ENCODE measurements at places on chromosomes 2 and 18.

DNA sequence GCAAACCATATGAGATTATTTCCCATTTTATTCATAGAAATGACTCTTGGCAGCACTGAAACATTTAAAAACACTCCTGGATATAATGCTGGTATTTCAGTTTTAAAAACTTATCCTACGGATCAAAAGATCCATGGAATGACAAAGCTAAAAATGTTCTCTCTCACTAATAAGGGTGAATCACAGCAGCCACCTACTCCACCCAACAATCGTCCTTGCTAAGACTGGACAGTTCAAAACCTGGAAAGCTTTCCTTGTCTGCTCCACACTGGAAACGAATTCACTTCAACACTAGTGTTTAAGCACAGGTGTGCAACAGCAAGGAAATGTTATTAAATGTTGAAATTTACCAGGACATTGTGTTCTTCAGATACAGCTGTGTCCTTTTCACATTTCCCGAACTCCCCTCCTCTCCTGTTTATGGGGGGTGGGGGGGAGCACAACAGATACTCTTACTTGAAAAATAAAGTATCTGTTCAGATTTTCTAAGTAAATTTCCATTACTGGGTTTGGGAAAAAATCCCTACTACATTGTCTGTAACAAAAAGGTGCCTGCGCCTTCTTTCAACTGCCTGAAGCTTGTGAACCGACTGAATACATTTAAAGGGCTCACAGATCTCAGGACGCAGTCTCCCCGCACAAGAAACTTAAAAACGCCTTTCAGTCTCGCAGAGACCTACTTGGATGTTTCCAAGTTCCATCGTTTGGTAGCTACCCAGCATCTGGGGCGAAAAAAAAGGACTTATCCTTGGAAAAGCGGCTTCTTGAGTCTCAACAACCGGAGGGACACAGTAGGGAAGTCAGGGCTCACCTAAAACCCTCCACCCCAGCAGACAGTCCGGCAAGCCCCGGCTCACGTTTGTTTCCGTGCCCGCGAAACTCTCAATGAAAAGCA lies 1.3 kb downstream of the YWHAQ start:
- DNase-seq: no peak

GRCh38 chr2:19114754-19115231 lies 243.6 kb downstream of the OSR1 start:
- DNase-seq: no peak

DNA sequence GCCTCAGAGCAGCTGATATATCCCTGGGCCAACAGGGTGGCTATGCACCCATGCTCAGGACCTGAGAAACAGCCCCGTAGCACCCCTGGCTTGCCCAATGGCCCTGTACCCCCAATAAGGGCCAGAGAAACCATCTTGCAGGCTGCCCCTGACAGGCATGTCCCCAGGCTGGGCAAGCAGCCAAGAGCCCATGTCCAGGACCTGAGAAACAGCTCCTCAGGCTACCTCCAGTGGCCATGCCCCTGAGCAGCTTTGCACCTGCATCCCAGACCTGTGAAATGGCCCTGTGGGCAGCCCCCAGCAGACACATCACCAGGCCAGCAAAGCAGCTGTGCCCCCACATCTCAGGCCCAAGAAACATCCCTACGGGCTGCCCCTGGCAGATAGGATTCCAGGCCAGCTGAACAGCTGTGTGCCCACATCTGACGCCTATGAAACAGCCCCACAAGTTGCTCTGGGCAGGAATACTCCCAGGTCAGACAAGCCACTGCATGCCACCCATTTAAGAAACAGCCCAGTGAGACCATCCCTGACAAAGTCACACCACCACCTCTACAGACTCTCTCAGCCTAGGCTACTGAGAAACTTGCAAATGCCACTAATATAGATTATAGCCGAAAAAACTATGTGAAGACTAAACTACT lies 84.1 kb downstream of the TMEM237 start:
- DNase-seq: no peak

- DNase-seq: no peak
Observed at GRCh38 chr2:236973343-236973980, 112.2 kb upstream of the COPS8 start.

DNA sequence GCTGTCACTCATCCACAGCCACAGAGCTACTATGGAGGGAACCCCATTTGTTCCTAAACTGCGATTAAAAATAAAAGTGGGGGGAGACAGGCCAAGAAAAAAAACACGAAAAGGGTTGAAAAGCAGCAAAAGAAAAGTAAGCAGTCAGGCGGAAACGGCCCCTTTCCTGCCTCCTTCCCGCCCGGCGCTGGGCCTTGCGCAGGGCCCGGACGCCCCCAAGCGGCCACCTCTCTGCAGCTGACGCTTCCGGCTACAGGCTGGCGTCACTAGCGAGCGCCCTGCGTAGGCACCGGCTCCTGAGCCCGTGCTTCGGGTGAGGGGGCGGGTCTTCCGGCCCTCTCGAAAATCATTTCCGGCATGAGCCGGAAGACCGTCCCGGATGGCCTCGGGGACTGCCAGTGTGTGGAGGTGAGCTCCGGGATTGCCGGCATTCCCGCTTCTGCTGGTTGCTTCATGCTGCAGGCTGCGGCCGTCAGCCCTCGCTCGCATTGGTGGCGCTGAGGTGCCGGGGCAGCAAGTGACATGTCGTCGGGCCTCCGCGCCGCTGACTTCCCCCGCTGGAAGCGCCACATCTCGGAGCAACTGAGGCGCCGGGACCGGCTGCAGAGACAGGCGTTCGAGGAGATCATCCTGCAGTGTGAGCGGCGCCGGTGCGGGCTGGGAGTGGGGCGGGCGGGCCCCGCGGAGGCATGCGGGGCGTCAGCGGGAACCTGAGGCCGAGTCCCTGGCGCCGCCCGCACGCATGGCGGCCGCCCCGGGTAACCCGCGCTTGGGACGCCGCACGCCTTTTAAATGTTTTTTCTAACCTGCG lies at the start of gene ATG16L1:
Gene ATG16L1, plus strand, starts transcription at position 368 of the 811 bp plus-strand sequence. Its CDS starts 155 bp downstream, at position 523.
- DNase-seq: peak; percentile 92

DNA sequence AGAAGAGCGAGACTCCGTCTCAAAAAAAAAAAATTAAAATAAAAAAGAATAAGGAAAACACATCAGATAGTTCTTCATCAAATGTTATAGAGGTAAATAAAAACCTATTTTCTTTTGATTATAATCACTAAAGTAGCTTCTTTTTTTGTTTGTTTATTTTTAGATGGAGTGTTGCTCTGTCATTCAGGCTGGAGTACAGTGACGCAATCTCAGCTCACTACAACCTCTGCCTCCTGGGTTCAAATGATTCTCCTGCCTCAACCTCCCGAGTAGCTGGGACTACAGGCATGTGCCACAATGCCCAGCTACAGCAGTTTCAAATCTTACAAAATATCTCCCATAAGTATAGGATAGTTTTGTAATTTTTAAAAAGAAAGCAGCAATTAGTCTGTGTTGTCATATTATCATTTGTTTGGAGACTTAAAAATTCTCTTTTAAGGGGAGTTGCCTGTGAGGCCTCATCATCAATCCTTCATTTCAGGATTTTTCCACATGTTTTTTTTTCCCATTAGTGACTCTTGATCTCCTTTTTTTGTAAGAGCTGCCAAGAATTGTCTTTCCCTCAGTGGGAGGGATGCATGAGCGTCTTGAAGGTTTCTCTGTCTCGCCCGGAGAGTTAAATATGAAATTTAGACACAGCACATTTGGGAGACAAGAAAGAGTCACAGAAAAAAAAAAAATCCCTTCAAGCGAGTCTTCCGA lies 275.9 kb downstream of the CDCA7 start:
- DNase-seq: no peak

DNA sequence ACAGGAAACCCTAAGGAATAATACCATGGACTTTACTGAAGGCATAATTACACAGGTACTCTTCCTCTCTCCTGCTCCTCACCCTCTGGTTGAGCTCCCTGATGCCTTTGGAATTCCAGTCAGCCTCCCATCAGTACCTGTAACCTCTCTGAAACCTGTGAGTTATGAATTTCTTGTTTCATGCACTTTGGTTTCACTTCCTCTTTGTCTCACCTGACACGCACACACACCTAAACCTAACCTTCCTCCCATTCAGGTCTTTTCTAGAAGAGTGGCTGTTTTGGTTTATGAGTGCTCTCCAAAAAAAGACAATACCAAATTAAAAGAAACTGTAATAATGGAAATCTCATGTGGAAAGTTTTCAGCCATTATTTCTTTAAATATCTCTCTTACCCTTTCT lies 451.3 kb upstream of the VWC2L start:
- DNase-seq: no peak

- DNase-seq: no peak
Observed at GRCh38 chr2:66121946-66122345, 313.0 kb upstream of the MEIS1 start.

- no peak for DNase-seq
Observed at GRCh38 chr2:59463426-59463825, 1090.0 kb downstream of the BCL11A start.

GRCh38 chr2:33033606-33034081 lies 86.9 kb downstream of the LTBP1 start:
- DNase-seq: no peak

DNA sequence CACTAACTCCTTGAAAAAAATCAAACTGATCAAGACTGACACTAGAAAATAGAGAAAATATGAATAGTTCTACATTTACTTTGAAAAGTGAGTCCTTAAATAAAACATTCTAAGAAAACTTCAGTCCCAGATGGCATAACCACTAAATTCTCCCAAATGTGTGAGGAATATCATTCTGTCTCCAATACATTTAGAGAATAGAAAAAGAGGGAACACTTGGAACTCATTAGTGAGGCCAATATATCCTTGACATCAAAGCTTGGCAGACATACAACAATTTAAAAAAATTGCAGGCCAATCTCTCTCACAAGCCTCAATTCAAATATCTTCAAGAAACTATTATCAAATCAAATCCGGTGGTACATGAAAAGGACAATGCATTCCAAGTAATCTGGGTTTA lies 79.3 kb upstream of the TMEM247 start:
- DNase-seq: no peak

DNA sequence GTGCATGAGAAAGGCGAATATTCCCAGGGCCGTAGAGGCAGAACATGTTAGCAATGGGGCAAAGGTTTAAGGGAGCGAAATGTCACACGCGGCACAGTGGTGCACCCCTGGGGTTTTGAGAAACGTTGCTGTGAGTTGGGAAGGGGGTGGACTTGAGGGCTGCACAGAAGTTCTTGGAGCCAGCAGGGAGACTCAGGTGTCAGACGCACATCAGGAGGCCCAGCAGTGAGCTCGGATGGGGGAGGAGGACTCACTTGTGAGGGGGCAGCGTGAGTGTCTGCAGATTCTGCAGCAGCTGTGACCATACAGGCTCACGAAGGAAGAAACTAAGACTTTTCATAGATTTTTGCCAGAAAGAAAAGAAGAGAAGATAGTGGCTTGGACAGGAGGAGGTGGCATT lies 218.2 kb downstream of the SNTG2 start:
- no peak for DNase-seq

DNA sequence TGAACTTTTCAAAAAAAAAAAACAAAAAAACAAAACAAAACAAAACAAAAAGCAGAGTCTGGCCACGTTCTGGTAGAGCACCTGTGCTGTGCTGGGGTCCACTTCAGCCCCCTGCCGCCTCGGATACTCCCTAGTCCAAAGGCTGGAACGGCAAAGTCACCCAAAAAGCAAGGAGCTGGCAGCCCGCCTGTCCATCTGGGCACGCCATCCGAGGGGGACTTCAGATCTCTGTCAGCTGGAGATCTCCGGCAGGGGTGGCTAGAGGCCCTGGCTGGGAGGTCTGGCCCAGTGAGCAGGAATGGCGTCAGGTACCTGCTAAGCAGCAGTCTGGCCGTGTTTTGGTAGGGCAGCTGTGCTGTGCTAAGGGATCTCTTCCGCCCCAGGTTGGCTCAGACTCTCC lies 152.3 kb upstream of the ZNF516 start:
- no peak for DNase-seq

DNA sequence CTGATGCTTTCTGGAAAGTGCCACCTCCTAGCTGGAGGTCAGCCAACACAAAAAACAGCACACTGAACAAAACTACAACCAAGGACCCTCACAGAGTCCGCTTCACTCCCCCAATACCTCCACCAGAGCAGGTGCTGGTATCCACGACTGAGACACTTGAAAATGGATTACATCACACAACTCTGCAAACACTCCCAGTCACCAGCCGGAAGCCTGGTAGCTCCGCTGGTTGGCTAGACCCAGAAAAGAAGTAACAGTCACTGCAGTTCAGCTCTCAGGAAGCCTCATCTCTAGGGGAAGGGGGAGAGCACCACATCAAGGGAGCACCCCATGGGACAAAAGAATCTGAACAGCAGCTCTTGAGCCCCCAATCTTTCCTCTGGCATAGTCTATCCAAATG lies 175.4 kb downstream of the LCLAT1 start:
- DNase-seq: no peak

DNA sequence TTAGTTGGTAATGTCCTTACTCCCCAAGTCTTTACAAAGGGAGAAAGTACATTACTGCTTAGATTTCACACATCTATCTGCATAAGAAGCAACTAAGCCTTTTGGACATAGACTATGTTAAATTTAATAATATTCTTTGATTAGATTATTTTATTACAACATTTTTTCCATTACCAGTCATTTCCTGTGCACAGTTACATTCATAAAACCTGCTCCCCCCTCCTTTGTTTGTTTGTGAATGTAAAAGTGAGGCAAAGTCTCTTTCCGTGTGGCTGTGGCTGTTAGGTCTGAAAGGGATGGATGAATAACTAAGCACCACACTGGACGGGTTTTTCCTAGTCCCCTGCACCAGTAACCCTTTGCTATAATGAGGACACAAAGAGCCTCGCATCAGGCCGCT lies 9.6 kb downstream of the PTGR3 start:
- DNase-seq: no peak

GRCh38 chr18:7958081-7958896 lies 391.2 kb downstream of the PTPRM start:
- DNase-seq: no peak

- no peak for DNase-seq
Observed at GRCh38 chr2:231186325-231186724, 12.1 kb upstream of the ARMC9 start.
